ENCODE measurements at places on chromosomes 4 and X.

GRCh38 chr4:4837316-4837715 lies 22.1 kb upstream of the MSX1 start:
- DNase-seq: no peak

DNA sequence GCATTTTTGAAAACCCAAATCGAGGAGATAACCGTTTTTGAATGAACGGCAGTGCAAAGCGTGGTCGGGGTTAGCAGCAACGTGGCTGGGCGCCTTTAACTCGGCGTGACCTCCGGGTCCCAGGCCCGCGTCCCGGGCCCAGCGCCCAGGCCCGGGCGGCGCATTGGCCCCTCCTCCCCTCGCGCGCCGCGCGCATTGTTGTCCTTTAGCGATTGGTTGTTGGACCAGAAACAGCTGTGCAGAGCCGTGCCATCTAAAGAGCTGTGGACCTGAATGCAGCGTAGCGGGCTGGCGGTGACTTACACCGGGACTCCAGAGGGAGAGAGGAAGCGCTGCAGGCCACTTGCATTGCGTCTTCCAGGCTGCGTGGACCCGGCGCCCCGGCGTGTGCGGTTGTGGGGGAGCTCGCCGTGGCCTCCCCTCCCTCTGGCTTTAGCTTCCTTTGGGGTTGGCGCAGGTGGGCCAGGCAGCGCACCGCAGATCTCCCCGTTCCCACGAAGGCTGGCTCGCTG lies at the start of gene STOX2:
TSS of gene STOX2 (plus strand) at position 227 of the 512 bp plus-strand sequence. CDS start 1,484 bp downstream, outside the sequence.
- peak; percentile 50 for DNase-seq

- no peak for DNase-seq
Measured at GRCh38 chr4:56051029-56051709, 102.4 kb downstream of the CEP135 start.

- no peak for DNase-seq
Measured at GRCh38 chr4:102761296-102761701, 531 bp upstream of the MANBA start.

DNA sequence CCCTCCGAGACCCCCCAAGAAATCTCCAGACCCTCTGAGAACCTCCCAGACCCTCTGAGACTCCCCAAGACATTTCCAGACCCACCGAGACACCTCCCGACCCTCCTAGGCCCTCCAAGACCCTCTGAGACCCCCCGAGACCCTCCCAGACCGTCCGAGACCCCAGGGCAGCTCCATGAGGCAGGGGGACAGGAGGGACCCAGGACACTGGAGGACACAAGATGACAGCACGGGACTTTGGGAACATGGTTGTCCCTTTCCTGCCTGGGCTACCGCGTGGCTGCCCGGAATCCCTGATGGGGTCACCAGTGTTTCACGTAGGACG lies 10.3 kb downstream of the CTBP1 start:
- DNase-seq: no peak

- no peak for DNase-seq
Measured at GRCh38 chr4:142354794-142355420, 491.2 kb downstream of the INPP4B start.

GRCh38 chr4:152528060-152528459 lies 7.8 kb downstream of the FBXW7 start:
- no peak for DNase-seq

- DNase-seq: peak; percentile 70
Measured at GRCh38 chr4:80365928-80366327, 30.4 kb downstream of the CFAP299 start.

DNA sequence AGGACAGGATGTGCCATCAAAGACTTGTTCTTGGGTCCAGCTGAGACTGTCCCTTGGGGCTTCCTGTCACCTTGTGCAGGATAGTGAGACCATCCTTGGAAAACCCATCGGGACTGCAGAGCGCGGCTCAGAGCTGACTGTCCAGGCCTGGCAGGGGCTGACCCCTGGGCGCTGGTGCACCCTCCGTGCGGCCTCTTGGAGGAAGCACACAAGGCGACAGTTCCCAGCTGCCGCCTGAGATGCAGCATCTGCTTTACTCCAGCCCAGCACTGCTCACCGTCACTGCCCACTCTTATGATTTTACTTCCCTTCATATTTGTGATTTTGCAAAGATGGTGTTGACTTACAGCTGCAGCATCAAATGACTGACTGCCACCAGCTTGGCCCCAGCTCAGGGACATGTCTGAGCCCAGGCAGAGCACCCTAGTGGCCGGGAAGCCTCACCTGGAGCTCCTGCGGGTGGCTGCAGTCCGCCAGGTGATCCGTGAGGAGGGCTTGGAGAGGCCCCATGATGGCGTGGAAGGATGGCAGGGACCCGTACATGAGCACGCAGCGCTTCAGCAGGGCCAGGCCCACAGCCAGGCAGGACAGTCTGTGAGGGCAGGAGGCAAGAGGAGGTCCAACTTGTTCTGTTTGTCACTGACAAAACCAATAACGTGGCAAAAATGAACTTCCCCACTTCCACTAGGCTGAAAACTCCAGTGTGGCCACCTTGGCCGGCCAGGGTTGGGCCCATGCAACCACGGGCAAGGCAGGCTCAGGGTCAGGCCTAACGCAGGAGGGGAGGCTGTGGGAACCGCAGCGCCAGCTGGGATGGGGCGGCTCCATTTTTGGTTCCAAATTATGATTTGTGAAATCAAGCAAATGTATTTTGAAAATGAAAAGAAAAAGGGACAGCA lies 21.8 kb downstream of the NOP14 start:
- DNase-seq: no peak

- no peak for DNase-seq
Measured at GRCh38 chr4:133156096-133156495, 7.0 kb downstream of the PCDH10 start.

- peak; percentile 69 for DNase-seq
Measured at GRCh38 chr4:8393593-8394038, 46.9 kb downstream of the ACOX3 start.

DNA sequence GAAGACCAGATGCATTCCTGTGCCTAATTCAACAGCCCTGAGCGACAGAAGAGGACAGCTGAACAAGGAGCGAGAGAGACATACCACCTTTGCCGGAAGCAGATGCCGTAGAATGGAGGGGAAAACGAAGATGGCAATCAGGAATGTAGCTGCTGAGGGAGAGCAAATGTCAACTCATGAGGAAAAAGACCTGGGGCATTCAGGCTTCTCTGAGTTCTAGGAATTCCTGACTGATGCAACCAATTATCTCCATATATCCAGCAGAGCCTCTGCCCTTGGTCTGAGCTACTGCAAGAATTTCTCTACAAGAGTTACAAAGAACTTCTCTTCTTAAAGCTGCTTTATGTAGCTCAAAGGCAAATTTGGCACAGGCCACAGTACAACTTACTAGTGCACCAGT lies 40.5 kb upstream of the INPP4B start:
- no peak for DNase-seq

DNA sequence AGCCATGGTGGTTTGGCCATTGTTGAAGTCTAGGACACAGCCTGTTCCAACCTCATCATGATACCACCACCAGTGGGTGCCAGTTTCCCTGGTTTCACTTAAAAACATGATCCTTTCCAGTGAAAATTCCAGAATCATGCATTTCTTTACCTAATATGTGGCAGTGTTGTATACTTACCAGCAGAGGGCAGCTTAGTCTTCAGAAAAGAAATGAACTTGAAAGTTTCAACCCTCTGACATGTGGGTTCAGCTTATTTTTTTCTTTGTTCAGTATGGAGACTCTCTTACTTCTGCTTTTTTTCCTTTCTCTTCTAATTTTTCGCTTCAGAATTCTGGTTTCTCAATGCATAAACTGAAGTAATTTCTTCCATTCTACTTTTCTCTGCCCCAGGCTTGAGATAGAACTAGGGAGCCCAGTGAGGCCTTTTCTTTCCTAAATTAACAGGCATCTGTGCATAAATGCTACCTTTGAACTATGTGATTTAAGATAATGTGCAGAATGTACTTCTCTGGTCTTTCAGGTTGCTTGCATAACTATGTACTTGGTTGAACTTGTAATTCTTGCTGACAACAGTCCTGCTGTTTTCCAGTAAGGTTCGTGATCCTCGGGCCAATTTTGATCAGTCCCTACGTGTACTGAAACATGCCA lies 10.7 kb downstream of the LIAS start:
- peak; percentile 57 for DNase-seq

GRCh38 chrX:19350941-19351384 lies 7.2 kb downstream of the PDHA1 start:
- DNase-seq: no peak

DNA sequence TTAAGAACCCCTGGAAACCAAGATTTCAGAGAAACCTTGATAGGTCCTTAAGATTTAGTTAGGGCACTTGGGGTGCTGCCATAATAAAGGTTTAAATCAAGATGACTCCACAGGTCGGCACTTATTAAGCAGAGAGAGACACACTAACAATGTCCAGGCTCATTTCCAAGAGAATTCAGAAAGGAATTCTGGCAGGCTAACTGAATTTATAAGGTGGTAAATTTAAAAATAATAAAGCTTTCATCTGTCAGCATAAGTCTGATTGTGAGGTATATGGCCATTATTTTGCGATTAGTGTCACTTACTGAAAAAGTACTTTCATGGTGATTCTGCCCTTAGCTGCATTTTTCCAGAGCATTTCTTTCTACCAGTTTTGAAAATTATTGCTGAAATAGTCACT lies 472.7 kb downstream of the ARAP2 start:
- DNase-seq: no peak

DNA sequence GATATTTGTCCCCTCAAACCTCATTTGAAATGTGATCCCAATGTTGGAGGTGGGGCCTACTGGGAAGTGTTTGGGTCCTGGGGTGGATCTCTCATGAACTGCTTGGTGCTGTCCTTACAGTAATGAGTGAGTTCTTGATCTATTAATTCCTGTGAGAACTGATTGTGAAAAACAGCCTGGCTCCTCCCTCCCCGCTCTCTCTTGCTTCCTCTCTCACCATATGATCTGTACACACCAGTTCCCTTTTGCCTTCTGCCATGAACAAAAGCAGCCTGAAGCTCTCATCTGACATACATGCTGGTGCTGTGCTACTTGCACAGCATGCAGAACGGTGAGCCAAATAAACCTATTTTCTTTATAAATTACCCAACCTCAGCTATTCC lies 11.2 kb upstream of the YIPF7 start:
- no peak for DNase-seq

DNA sequence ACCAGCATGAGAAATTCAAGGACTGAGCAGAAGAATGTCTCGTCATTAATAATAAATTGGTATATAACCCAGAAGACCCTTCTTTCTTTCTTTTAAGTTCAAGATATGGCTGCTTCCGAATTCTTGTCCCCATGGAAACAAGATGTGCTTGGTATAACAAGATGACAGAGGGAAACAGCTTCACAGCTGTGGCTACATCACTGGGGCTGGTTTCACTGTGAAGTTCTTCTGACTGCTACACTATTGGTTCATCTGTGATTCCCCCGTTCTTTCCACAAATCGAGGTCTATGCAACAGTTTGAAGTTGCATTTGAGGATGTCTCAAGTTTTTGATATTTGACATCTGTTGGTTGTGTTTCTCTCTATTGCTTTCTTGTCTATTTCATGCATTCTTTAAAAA lies 12.3 kb upstream of the DTHD1 start:
- no peak for DNase-seq

- no peak for DNase-seq
Measured at GRCh38 chr4:85431881-85432485, 43.0 kb upstream of the ARHGAP24 start.

GRCh38 chr4:81470456-81471297 lies 1.0 kb downstream of the RASGEF1B start:
- DNase-seq: no peak

Measured in RWPE1 (cell line).